ENCODE measurements at places on chromosomes 5 and 9.

DNA sequence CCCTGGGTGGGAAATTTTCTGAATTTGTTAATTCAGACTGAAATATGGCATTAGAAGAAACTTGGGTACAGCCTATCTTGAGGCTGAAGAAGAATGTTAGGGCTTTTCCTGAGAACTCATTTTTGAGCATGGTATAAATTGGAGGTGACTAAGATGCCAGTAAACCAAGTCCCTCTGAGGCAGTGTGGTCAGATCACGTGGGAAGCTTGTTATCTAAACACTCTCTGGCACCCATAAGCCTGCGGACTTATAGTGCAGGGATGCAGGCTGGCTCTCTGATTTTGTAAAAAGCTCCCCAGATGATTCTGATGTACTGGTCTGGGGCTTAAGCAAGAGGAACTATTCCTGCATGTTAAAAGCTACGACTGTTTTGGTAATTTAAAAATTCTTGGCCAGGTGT is 34.3 kb downstream of the MTMR12 start:
- no peak for DNase-seq

- DNase-seq: no peak
These were observed 73.4 kb upstream of the NR4A3 start for GRCh38 chr9:99748266-99748665.

GRCh38 chr5:10420932-10421331 is 20.7 kb upstream of the ROPN1L start:
- no peak for DNase-seq

DNA sequence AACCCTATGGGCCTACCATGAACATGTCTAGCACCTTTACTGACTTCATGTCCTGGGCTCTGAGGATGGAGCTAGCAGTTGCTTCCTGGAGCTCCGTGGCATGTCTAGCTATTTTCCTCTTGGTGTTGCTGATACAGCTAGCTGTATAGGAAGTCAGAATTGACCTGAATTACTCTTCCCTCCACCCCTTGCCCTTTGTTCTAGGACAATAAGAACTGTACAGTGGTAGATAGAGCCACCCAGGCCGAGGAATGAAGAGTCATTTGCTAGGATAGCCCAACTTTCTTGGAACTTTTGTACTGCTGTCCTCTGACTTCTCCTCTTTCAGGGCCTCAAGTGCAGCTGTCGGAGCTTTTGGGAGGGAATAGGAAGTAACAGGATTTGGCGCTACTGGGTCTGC is 109.9 kb upstream of the RUSC2 start:
- DNase-seq: no peak

DNA sequence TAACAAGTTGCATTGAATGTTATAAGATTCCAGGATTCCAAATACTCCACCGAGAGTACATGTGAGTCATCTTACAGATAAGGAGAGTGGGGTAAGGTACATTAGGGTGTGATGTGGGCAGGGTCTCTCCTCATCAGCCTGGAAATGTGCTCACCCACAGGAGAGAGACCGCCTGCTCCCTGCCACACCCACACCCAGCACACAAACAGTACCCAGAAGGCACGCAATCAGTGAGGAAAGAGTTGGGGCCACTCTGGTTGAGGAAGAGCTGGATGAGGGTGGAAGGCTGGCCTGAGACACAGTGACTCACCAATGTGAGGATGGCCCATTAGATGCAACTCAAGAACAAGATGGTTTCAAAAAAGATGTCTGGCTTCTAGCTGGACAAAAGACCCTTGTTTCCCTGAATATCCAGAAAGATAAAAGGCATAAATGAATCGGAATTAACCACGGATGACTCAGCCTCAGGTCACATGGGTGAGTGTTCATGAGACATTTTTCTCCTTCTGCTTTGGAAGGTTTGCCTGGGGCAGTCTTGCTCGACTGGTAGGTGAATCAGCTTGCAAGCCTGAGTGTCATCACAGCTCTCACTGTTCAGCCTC is 51.1 kb upstream of the LHFPL2 start:
- DNase-seq: peak; percentile 93

- DNase-seq: no peak
These were observed 10.4 kb upstream of the EEIG1 start for GRCh38 chr9:127991017-127991756.

DNA sequence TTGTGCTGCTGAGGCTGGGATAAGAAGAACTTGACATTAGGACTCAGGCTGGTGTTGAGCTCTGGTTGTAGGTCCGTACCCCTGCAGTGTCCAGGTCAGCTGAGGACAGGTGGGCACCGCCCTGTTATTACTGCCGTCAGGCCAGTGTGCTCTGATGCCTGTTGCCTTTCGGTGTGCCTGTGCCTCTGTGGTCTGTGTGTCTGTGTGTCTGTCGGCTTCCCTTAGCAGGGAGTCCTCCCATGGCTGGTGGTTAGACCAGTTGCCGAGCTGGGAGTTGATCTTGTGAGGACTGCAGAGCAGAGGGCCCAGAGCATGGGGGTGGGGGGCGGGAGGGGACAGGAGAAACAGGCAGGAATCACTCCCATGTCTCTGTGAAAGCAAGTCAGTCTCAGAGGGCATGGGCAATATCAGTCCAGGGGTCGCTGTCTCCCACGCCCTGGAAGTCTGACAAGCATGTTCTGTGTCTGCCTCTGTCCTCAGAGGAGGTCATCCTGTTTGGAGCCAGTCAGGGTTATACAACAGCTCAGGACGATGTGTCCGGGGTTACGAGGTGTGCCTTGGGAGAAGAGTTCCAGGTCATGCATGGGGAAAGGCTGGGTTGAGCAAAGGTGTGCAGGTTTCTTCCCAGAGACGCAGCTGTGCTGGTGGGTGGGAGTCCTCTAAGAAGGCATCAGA is 67.3 kb upstream of the GARNL3 start:
- no peak for DNase-seq

- DNase-seq: peak; percentile 1
These were observed 140.6 kb upstream of the TLE4 start for GRCh38 chr9:79431019-79431679.

- no peak for DNase-seq
These were observed 80.0 kb downstream of the SYK start for GRCh38 chr9:90881648-90882047.

GRCh38 chr5:153459051-153459743 is 31.3 kb upstream of the GRIA1 start:
- no peak for DNase-seq

DNA sequence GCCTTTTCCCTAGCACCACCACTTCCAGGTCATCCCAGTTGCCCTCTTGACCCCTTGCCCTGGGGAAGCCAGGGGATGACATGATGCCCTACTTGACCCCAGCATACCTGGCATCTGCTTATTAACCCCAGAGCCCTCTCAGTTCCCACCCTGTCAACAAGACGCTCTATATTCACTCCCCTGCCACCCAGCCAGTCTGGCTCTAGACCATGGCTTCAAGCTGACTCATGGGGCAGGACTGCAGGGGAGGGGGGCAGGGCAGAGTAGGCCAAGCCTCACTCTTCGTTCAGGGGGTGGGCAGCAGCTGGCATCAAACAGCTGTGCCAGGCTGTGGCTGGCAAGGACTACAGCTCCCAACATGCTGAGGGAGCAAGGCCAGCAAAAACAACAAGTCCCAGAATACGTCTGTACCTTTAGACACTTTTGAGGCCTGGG is 5.3 kb downstream of the ATOSB start:
- peak; percentile 51 for DNase-seq

DNA sequence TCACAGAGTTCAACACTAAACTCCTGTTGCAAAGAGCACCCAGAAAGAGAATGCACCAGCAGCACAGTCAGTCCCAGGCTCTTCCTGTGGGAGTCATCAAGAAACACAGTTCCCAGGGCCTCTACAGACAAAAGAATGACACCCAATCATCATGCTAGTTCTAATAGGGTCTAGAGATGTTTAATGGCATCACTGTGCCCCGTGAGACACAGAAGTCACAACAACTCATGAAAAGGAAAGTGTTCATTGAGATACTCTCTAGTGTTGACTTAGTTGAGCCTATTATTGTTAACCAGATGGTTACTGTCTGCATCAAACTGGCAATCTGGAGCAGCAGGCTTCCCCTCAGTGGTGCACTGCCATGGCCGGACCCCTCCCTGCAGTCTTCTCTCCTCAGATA is 1.6 kb downstream of the KLHL3 start:
- DNase-seq: no peak

DNA sequence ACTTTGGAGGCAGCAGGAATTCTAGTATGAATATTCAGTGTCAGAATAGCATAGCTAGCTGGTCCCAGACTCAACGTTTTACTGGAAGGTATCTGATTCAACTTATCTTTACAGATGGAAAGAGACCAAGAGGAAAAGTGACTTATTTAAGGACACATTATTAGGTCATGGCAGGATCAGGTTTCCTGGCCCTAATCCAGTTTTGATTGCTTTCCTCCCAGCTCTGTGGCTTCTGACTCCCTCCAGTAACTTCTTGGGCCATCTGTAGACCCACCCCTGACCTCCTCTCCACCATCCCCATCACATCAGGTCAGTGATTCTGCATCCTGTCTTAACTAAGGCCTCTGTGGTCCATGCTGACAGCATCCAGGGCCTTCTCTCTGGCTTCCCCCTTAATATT is 38.4 kb downstream of the SH3TC2 start:
- peak; percentile 16 for DNase-seq

- DNase-seq: no peak
These were observed 60.1 kb downstream of the TMEM174 start for GRCh38 chr5:73233053-73233460.

- peak; percentile 95 for DNase-seq
These were observed at the start of gene ZNF474 for GRCh38 chr5:122129306-122129705. ZNF474 (plus strand) TSS chr5:122129546; CDS start chr5:122151991, 22,445 bp downstream.

DNA sequence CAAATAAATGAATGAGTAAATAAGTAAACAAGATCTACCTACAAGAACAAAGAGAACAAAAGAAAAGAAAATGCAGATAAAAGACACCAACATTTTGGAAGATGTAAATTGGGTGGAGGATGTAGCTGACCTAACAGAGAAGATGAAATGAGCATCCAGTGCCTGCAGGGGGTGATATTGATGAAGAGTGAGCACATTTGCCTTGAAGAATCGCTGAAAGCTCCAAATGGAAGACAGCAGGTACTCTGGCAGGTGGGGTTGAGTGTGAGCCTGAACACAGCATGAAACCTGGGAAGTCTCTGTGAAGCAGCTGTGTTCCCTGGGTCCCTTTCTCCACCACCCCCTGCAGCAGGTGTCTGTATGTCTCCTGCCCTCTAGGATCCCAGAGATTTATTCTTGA is 125.6 kb downstream of the NXNL2 start:
- no peak for DNase-seq

- DNase-seq: no peak
These were observed 69.2 kb downstream of the FAM114A2 start for GRCh38 chr5:153969563-153969895.

DNA sequence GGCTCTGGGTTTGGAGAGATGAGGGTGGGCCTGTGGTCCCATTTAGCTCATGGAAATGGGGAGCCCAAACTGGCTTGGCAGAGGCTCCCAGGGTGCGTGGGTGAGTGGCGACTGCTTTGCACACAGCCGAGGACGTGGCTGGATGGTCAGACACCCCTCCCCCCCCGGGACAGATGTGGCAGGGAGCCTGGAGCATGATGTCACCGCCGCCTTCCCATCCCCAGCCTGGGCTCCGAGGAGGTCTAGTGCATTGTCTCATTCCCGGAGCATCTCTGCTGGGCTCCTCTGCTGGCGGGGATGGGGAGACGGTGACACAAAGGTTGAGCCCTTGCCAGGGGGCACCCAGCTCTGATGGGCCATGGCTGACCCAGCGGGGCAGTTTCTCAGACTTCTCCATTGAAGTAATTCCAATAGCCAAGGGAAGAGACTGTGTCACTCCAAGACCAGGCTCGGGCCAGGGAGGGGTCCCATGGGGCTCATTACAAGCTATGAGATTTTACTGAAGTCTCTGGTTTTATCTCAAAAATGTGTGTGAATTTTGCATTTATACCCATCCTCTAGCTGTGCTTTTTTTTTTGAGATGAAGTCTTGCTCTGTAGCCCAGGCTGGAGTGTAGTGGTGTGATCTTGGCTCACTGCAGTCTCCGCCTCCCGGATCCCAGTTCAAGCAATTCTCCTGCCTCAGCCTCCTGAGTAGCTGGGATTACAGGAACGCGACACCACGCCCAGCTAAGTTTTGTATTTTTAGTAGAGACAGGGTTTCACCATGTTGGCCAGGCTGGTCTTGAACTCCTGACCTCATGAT is 36.1 kb downstream of the HMCN2 start:
- no peak for DNase-seq

DNA sequence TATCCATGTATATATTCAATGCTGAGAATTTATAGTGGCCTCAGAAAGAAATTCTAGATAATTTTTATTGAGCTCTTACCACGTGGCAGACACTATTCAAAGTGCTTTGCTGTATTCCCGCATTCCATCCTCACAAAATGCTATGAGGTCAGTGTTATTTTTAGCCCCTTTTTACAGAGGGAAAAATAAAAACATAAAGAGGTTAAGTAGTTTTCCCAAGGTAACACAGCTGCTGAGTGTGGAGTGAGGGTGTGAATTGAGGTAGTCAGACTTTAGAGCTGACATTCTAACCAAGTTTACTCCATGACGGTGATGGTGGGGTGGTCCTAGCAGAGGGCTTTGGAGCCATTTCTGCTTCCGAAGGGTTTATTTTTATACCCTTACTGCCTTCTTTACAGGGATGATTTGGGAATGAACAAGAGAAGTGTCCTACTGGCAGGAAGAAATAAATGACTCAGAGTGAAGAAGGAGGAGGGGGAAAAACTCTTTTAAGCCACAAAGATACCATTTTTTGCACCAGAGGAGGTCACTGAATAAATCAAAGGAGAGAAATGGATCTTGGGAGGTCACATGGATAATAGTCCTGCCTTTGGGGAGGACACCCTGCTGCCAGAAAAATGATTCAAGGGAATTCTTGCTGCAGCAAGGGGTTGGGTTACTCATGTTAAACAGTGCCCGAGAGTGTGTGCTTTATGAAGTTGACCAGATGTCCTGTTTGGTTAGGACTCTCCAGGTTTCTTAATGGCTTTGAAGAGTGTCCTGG is 76.1 kb downstream of the HMHB1 start:
- DNase-seq: no peak

DNA sequence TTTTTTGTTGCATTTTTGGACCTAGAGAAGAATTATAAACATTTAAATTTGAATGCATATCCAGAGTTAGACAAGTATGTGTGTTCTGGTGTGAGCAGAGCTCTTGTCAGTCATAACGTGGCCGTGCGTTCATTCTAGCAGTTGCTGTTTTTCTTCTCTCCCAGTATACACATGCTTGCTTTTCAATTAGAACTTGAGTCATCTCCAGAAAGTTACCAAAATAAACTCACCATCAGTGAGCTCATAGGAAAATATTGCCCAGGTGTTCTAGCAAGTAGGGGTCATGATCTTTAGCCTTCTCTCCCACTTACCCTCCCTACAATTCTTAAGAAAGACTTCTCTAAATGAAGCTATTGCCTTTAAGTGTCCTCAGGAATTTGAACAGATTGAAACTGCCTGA is 247.5 kb upstream of the TUT7 start:
- no peak for DNase-seq

GRCh38 chr5:6404129-6404528 is 25.8 kb upstream of the MED10 start:
- no peak for DNase-seq

GRCh38 chr5:138459311-138459933 is 5.9 kb upstream of the EGR1 start:
- no peak for DNase-seq
